CD4-positive, alpha-beta T cell treated with Interleukin-4 for 1 hour (primary cell): ENCODE measurements at places on chromosomes 3 and 15.

- no peak for DNase-seq
These were observed 4.5 kb upstream of the MASP1 start for GRCh38 chr3:187296058-187296457.

- no peak for DNase-seq
These were observed 60.5 kb upstream of the ACKR4 start for GRCh38 chr3:132536442-132537153.

GRCh38 chr15:93980261-93980911 is 251.0 kb upstream of the MCTP2 start:
- DNase-seq = no peak

DNA sequence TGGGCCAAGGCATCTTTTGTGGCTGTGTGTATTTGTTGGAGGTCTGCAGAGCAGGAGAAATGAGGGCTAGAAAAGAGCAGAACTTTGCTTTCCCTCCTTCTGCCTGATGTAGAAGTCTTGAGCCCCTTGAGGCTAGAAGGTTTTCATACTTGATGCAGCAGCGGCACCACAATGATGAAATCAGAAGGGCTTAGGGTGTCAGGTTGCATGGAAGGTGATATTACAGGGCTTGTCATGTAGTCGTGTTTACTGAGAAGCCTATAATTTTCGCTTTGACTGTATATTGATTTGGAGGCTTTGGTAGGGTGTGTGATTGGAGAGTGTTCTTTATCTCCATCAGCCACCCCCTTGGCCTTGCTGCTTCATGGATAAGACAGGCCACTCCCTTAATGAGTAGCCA is 339.8 kb downstream of the THSD4 start:
- DNase-seq = no peak

DNA sequence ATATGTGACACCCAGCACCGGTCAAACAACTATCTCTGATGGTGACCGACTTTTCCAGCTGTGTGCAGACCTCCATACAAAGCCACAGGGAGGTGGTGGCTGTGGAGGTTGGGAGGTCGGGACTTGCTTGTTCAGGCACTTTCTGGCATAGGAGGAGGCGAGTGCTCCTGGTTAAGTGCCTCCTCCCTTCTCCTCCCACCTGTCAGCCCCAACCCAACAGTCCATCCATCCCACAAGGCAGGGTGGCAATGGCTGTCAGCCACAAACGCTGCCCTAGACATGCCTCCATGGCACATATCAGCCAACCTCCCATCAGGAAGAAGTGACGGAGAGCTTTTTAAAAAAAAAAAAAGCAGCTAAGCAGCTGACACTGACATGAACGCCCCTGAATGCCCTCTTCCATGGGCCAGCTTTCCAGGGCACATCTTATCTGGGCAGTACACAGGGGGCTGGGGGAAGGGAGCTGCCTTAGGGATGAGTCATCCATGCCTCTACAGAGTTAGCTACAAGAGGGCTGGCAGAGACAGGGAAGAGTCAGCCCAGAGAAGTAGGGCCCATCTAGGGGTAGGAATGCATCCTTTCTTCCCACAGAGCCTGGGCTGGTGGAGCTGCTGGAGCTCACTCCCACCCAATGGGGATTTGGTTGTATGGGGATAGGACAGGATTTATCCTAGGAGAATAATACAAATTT is 41.2 kb downstream of the CCDC12 start:
- no peak for DNase-seq

DNA sequence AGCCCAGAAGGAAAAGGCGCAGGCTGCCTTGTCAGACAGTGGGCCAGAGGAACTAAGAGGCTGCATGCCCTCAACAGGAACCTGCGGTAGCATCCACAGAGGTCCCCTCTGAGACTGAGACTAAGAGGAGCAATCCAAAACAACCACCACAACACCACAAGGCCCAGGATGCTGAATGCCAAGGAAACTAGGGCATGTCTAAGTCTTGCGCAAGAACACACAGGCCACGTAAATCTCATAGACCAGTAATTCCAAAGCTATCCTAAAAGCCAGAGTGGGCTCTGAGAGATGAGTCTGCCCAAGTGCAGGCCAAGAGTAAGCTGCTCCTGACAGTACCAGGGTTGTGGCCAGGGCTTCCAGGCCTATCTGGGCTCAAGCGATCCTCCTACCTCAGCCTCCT is 12.9 kb downstream of the MON1A start:
- no peak for DNase-seq

DNA sequence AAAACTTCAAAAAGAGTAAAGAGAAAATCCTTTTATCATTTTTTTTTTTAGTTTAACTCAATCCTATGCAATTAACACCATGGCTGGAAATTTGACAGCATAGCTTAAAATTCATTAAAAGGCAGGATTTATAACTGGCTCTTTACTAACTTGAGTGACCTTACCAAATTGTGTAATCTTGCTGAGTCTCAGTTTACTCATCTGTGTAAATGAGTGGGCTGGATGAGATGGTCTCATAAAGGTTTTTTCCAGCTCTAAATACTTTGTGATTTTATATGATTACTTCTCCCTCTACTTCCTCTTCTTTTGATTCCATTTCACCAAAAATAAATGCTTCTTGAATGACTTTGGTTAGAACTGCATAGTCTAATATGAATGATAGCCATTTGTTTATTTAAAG is 234.9 kb upstream of the SATB1 start:
- no peak for DNase-seq

DNA sequence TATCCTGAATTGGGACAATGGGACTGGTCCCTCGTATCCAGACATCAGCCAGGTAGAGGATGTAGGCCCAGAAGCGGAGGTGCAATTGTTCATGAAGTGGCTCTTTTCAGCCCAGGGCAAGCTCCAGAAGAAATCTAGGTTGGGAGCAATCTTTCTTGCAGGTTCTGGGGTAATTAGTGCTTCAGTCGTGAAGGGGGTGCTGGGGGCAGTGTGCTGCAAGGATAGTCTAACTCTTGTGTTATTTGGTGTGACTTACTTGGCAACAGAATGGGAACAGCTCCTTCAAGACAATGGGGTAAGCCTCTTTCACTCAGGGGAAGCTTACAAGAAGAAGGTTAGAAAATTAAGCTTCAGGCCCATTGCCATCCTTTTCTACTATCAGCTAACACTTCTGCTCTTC is 273.0 kb downstream of the DIPK2A start:
- DNase-seq = no peak

GRCh38 chr3:8324747-8325146 is 176.9 kb upstream of the LMCD1 start:
- DNase-seq = peak; percentile 69

DNA sequence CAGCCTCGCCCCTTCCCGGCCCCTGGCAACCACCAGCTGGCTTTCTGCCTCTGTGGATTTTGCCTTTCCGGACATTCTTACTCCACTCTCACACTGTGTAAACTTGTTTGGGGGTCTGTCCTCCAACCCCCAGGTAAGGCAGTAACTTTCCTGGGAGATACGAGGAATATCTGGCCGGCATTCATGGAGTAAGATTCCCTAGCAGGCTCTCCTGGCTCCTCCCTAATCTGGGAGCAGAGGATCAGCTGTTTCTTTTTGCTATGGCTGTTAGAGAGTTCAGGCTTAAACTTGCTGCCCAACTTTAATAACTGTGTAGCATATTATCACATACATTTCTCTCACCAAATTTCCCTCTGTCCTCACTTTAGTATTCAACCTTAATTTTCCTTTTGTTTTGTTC is 64.3 kb downstream of the IGF2BP2 start:
- DNase-seq = no peak

- peak; percentile 34 for DNase-seq
These were observed 15.0 kb upstream of the TM6SF1 start for GRCh38 chr15:83092309-83092976.

- no peak for DNase-seq
These were observed 26.5 kb upstream of the FBXL2 start for GRCh38 chr3:33250712-33251111.

GRCh38 chr3:30890907-30891306 is 3.6 kb downstream of the GADL1 start:
- no peak for DNase-seq

GRCh38 chr15:45743426-45744235 is 108.8 kb downstream of the SQOR start:
- no peak for DNase-seq

DNA sequence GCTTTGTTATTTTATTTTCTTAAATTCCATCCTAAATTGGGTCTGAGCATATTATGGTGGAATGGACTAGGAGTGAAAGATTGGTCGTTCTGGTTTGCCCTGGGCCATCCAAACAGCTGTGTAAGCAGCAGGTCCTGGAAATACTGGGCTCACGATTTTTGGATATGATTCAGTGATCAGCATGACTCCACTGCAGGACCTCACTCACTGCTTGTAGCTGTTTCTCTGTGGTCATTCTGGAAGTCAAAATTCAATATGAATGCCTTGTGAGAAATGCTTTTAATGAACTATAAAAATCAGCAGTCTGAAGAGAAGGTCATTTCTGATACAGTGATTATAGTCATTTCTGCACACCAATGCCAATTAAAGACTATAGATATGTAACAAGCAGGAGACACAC is 185.0 kb downstream of the RBMS3 start:
- no peak for DNase-seq

DNA sequence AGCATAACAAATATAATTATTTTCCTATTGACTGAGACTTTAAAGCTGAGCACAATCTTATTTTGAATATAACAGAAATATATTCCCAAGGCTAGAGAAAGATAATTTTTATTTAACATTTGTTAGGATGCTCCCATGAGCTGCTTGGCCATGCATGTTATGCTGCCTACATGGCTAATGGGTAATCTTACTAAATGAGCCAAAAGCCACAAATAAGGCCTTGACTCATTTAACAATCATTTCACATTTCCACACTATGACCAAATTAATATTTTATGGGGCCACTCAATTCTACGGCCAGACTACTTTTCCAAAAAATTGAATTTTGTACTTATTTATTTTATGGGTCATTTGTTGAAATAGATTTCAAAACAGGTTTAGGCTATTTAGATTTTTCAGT is 141.7 kb downstream of the MEIS2 start:
- DNase-seq = no peak

- no peak for DNase-seq
These were observed 37.1 kb upstream of the ARNT2 start for GRCh38 chr15:80367094-80367493.

DNA sequence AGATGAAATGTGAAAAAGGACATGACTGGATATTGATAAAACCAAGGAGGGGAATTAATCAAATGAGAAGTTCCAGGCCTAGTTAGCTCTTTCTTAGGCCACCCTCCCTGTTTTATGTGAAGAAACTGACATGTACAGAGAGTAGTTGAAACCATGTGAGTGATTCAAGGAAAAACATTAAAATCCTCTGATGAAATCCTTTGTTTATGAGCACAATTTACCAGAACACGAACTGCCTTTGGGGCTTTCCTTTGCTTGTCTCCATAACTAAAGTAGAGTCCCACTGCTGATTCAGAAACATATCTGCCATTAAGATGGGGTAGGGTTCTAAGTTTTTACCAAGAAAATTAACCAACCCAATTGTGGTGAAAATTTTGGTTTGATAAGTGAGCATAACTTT is 558.3 kb downstream of the NR2F2 start:
- DNase-seq = no peak

DNA sequence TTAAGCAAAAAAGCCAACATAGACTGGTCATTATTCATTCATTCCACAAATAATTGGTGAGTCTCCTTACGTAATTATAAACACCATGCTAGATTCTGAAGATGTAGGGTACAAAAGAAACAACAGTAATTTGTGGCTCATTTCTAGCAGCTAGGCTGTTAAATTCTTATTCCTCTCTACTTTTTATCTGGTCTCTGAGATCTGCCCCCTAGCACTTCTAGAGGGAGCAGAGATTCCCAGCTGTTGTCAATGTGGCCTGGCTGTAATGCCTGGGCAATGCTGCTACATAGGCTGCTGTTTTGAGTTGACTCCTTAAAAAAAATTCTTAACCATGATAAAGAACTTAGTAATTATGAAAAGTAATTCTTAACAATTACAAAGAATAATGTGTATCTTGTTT is 434.9 kb upstream of the THRB start:
- no peak for DNase-seq

GRCh38 chr3:152316318-152316717 is 47.6 kb downstream of the MBNL1 start:
- no peak for DNase-seq

DNA sequence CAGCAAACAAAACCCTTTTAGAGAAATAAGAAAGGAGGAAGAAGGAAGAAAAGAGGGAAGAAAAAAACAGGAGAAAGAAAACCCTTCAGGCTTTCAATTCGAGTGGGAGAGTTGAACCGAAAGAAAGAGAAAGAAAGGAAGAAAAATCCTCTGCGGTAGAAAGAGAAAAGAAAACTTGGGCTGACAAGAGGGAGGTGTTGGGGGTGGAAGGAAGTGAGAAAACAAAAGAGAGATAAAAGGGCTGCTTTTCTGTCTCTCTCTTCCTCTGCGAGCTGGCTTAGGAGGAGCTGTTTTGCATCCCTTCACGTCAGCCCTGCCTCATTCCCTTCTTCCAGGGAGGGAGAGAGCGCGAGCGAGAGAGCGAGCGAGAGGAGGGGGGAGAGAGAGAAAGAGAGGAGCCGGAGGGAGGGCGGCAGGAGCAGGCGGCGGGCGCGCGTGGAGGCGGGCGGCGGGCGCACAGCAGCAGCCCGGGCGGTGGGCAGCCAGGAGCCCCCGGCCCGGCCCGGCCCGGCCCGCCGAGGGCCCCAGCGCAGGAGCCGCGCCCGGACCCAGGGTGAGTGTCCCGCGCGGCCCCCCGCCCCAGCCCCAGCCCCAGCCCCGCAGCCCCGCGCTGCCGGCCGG is at the start of gene ZNF710:
ZNF710 (plus strand) TSS at position 263 of the 621 bp plus-strand sequence. CDS start 65,814 bp downstream, outside the sequence.
- peak; percentile 44 for DNase-seq

GRCh38 chr15:92596623-92597022 is 59.0 kb downstream of the FAM174B start:
- DNase-seq = no peak

DNA sequence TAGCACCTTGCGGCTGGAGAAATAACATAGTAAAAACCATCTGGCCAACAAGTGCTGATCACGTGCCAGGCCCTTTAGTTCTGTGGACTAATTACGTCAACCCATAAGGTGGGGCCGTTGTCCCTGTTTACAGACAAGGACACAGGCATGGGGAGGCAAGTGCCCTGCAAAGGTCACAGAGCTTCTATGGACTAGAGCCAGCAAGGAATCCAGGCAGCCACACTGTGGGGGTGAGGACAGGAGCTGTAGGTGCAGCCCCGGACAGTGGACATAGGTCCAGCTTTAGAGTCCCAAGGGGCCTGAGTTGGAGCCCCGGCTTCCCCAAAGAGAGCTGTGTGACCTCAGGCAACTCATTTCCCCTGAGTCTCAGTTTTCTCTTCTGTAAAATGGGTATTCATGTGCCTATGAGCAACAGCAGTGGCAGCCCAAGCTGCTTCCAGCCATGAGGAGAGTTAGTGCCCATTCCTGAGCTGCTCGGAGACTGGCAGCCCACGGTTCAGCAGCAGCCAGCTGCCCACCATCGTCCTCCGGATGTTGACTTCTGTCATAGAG is 13.9 kb downstream of the CHST13 start:
- DNase-seq = no peak

- DNase-seq = no peak
These were observed 264.3 kb downstream of the RAP2B start for GRCh38 chr3:153426344-153426743.

GRCh38 chr3:138845771-138846173 is 11.0 kb upstream of the PIK3CB start:
- no peak for DNase-seq

DNA sequence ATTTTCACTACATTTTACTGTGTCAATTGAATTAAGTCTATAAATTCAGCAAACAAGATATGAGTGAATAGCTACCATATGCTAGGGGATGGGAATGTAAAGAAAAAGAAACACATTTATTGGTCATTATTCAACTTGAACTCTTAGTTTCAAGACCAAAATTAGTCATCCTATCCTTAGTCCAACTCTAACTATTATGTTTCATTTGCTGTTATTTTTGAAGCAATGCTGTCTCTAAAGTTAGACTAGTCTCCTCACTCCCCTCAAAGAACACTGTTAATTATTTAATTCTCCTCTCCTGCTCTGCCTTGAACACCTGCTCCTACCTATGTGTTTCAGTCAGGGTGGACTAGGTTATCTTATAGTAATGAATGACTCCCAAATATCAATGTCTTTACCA is 920.9 kb downstream of the TUSC7 start:
- no peak for DNase-seq
